ENCODE measurements at places on chromosomes 5 and 9.
A peak's percentile ranks its signal among the peaks of the same experiment; 100 is the strongest.

GRCh38 chr9:136665704-136666371 lies 3.1 kb downstream of the EGFL7 start:
- peak; percentile 50 for DNase-seq

DNA sequence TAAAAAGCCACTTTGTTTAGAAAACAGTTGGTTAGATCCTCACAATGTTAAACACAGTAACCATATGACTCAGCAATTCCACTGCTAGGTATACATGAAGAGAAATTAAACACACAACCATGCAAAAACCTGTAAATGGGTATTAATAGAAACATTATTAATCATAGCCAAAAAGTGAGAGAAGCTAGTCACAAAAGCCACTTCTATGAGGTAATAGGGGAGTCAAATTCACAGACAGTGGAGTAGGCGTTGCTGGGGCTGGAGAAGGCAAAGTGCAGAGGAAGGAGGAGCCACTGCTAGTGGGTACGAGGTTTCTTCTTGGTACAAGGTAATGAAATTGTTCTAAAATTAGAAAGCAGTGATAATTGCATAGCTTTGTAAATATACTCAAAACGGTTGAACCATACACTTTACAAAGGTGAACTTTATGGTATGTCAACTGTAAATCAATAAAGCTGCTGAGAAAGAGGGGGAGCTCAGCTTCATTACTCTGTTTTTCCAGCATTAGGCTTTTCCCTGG lies 364.4 kb downstream of the GADD45G start:
- no peak for DNase-seq

- no peak for DNase-seq
Measured at GRCh38 chr5:12119657-12120056, 215.4 kb upstream of the CTNND2 start.

DNA sequence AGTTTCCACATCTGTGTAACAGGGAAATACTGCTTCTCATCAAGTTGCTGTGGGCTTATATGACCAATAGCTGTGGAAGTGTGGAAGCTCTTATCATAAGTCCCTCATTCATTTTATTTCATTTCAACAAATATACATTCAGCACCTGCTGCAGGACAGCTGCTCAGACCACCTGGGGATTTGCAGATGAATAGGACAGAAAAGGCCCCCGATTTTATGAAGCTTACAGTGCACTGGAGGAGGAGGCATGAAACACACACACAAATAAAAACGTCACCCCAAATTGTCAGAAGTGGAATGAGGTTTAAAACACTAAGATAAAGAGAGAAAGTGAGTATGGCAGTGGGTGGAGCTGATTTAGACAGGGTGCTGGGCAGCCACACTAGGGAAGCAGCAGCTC lies 107.2 kb downstream of the DRD1 start:
- DNase-seq = no peak

GRCh38 chr9:128828719-128829452 lies 708 bp downstream of the SPOUT1 start:
- DNase-seq = no peak

DNA sequence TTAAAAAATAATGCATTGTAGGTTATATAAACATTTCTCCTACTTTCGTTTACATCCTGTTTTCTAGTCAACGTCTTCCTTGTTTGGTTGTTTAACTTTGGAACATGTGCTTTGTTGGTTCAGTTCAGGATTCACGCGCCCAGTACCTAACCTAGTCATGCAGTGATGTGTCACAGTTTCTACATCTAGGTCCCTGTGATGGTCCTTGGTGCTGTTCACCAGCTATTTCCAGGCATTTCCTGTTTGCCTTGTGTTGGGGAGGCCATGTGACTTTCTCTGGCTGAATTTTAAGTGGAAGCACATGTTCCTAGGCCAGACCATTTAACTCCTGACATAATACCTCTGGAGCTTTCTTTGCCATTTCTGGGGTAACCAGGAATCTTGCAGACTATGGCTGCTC lies 292.3 kb downstream of the SMARCA2 start:
- peak; percentile 62 for DNase-seq

- DNase-seq = no peak
Measured at GRCh38 chr5:96812851-96813250, 5.1 kb upstream of the ERAP1 start.

DNA sequence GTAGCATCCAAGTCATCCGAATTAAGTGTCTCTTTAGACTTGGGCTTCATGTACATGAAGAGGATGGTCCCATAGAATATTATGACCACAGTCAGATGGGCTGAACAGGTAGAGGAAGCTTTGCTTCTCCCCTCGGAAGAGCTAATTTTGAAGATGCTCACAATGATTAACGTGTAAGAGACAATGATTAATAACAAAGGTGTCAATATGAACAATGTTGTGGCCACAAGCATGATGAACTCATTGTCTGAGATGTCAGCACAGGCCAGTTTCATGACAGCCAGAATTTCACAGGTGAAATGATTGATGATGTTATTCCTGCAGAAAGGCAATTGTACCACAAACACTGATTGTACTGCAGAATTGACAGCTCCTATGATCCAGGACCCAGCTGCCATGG lies 626 bp downstream of the OR13C2 start:
- no peak for DNase-seq

DNA sequence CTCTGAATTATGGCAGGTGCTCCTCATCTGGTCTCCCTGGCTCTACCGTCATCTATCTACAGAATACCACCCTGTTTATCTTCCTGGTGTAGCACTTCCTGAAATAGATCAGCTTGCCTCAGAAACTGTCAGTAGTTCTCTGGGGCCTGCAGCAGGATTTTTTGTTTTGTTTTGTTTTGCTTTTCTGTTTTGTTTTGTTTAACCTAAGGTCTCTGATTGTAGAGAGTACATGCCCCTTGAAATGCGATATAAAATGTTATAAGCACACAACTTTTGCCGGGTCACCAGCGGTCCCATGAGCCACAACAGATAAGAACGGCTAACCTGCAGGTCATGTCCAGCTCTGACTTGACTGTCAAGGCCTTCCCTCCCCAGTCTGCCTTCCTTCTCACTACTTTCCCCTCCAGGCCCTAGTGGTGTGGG lies 26.6 kb upstream of the CREBRF start:
- no peak for DNase-seq

- peak; percentile 61 for DNase-seq
Measured at GRCh38 chr9:85610074-85610860, 131.5 kb downstream of the AGTPBP1 start.

DNA sequence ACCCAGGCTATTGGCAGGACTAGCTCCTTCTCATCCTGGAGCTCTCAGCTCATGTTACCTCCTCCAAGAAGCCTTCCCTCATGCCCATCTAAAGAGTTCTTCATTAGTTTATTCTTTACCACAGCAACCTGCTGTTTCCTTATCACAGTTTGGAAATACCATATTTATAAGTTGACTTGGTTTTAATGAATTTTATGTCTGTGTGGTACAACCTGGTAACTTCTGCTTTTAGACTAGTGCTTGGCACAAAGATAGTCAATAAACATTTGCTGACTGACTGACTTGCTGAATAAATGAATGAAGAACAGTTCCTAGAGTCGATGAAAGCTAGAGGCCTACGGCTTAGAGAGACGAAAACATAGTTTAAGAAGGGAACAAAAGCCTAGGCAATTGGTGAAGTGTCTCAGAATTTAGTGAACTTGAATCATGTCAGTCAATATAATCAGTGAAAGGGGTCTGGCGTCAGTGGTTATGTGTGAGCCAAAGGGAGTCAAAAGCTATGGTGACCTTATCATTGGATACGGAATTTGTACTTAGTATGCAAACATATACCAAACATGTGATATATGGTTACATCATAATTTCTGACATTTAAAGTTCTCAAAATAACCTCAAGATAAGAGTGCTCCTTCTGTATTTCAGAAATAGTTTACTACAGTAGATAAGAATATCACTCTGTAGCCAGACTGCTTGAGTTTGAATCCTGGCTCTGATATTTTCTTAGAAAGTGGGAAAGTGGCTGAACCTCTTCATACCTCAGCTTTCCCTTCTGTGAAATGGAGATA lies 239.5 kb downstream of the MCTP1 start:
- no peak for DNase-seq

- DNase-seq = no peak
Measured at GRCh38 chr9:21933281-21933680, 60.9 kb downstream of the CDKN2A start.

DNA sequence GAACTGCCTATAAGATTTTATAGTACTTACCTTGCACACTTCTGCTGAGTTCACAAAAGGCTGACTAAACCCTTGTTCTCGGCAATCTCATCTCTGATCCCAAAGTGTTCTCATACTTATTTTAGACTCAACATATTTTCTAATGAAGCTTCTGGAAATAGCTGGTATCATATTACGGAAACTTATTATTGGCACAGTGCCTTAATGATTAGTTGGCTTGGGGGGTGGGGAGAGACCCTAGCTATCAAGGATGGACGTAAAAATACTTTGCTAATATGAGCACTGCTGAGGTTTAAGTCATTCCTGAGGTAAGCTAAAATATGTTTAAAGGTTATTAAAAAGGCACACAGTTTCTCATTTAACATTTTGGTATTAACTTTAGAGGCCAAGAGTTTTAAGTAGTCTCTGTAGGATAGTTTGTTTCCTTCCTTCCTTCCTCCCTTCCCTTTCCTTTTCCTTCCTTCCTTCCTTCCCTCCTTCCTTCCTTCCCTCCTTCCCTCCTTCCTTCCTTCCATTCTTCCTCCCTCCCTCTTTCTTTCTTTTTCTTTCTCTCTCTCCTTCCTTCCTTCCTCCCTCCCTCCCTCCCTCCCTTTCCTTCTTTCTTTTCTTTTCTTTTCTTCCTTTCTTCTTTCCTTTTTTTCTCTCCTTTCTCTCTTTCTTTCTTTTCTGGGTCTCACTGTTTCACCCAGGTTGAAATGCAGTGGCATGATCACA lies 31.5 kb downstream of the ZSWIM6 start:
- no peak for DNase-seq

GRCh38 chr5:36507332-36507952 lies 99.0 kb upstream of the SLC1A3 start:
- DNase-seq = peak; percentile 69

Data from Daoy (cell line).